Activated naive CD8-positive, alpha-beta T cell treated with anti-CD3 and anti-CD28 coated beads for 36 hours (primary cell): ENCODE measurements at places on chromosomes 5 and 9.
A peak's percentile ranks its signal among the peaks of the same experiment; 100 is the strongest.

DNA sequence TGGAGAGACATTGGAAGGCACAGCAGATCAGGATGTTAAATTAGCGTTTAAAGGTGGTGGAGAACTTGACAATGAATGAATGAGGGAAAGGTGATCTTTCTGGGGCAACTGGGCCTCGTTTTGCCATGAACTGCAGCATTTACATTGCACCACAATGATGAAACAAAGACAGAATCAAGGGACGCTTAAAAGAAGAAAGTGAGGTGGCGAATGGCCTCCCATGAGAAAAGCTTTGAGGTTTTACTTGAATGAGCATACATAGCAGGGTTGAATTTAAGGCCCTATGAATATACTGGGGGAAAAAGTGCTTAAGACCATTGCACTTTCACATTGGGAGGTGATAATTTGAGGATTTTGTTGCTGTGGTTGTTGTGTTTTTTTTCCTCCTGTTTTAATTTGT lies 476.4 kb downstream of the ISL1 start:
- no peak for DNase-seq

GRCh38 chr5:124735169-124735858 lies 11.1 kb downstream of the ZNF608 start:
- no peak for DNase-seq

DNA sequence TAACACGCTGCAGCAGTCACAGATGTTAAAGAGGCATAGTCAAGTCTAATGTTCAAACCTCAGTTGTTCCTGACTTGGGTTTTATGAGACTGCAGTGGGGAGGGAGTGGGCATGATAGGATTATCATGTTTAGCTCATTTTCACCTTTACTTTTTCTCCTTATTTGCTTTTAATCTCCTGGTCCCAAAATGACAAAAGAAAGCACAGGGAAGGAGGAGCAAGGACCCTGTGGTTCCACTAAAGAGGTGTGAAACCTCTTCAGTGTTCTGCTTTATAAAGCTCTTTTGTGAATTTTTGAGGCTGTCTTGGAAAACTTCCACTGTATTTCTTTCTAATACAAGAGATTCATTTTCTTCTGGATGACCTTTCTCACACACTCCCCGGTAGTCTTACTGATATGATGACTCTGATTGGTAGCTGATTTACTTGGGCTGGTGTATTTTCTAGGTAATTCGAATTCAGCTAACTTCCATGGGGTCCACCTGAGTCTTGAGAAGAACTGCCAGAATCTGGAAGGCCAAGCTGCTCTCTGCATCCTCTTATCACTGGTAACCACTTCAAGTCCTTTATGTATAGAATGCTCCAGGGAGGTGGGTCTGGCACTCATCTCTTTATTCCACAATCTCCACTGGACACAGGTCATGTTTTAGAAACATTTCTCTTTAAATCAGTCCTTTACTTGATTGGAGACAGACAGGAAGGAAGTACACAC lies 1364.4 kb upstream of the CDH9 start:
- no peak for DNase-seq

GRCh38 chr5:129379406-129379805 lies 80.7 kb upstream of the ADAMTS19 start:
- DNase-seq: no peak

GRCh38 chr5:150122158-150122510 lies 33.5 kb downstream of the PDGFRB start:
- peak; percentile 23 for DNase-seq

- no peak for DNase-seq
Measured at GRCh38 chr5:147055850-147056566, 177.5 kb upstream of the PPP2R2B start.

DNA sequence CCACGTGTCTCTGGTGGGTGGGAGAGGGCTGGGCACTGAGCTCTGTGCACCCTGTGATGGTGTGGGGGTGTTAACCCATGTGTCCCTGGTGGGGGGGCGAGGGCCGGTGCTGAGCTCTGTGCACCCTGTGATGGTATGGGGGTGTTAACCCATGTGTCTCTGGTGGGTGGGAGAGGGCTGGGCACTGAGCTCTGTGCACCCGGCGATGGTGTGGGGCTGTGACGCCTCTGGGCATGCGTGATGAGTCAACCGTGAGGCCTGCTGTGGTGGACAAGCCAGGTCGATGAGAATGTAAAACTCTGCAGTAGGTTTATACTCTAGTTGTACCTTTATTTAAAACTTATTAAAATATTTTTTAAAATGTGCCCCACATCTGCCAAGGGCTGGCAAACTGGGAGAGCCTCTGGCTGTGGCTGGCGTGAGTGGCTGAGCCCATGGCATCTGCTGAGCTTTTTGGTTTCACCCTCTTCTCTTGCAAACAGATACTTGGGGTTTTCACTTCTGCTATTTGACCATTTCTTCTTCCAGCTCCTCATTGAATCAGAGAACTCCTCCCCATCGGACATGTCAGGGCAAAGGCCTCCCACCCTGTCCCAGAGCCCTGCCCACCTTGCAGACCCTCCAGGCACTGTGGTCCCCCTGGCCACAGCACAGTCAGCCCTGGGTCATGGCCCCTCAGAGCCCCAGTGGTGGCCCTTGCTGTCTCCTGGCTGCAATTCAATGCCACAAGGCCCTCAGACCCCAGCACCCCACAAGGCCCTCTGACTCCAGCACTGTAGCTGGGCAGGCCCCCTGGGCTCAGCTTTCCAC lies 18.5 kb upstream of the EXOC3 start:
- no peak for DNase-seq

DNA sequence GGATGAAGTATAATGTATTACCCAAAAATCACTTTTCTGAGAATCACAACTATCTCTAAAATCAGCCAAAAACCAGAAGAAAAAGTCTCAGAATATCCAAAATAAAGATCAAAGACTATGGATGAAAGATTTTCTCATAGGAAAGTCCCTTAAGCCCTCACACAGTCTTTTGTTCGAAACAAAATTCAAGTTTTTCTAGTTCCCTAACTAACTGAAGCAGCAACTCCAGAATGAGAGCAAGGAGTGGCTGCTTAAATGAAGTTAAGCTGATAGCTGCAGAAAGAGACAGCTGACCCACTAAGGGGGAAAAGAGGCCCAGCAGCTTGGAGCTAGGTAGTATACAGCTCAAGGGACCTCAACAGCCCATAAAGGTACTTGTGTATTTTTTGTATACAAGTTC lies 8.4 kb downstream of the ZBTB5 start:
- no peak for DNase-seq

- DNase-seq: no peak
Measured at GRCh38 chr5:71751422-71751821, 32.3 kb downstream of the CARTPT start.

DNA sequence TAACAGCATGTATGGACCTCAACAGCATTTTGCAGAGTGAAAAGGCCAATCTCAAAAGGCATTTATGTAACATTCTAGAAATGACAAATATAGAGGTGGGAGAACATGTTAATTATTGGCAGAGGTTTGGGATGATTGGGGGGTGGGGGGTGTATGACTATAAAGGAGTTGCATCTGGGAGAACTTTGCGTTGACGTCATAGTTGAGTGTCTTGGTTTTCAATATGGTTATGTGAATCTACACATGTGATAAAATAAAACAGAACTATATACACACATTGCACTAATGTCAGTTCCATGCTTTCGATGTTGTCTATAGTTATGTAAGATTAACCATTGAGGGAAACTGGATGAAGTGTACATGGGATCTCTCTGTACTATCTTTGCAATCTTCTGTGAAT lies 139.1 kb downstream of the SV2C start:
- DNase-seq: no peak

- no peak for DNase-seq
Measured at GRCh38 chr9:40914772-40915659, 213.5 kb downstream of the FOXD4L6 start.

GRCh38 chr5:14337593-14337992 lies 194.5 kb downstream of the TRIO start:
- DNase-seq: no peak

DNA sequence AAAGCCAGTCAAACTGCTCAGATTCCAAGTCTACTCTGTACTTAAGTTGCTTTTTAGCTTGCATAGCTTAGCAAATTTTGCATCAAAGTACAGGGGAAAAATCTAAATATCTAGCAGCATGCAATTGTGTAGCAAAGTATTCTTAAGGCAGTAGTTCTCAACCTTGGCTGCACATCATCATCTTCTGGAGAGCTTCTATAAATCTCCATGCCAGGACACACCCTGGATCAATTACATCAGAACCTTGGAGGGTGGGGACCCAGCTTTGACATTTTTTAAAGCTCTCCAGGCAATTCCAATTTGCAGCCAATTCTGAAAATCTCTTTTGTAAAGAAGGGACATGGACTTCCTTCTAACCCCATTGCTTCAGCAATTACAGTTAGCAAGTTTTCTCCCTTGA lies 187.5 kb downstream of the SNCAIP start:
- DNase-seq: no peak

- no peak for DNase-seq
Measured at GRCh38 chr5:82765765-82766164, 311.4 kb downstream of the TMEM167A start.
